Muscle of back (tissue), 13 donors: ENCODE measurements at places on chromosomes 2 and 18.

DNA sequence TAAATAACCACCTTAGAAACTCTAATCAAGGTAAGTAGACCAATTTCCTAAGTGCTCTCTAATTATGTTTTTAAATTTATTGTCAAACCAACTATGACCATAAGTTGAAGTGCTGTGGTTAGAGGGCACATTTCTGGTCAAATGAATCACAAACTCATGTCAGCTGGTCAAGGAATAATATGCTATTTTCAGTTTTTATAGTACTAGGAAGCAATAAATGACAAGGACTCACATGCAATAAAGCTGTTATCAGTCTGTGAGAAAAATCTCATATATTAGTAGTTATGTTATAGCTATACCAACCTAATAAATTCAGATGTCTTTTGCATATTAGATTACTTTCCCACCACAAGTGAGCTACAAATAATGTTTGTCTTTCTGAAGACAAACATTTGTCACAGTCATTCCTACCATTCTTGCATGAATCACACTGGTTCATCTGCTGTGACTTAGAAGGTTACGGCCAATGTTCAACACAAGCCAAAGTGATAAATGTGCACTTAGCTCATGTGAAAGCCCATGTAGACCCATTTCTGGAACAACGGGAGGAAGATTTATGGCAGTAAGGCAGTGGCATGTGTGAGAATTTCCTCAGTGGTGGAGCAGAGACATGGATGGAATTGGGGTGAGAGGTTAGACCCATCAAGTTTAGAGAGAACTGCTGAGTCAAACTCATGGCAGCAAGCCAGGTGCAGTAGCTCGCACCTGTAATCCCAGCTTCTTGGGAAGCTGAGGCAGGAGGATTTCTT is 27.4 kb upstream of the CCNYL1 start:
- no peak for DNase-seq

DNA sequence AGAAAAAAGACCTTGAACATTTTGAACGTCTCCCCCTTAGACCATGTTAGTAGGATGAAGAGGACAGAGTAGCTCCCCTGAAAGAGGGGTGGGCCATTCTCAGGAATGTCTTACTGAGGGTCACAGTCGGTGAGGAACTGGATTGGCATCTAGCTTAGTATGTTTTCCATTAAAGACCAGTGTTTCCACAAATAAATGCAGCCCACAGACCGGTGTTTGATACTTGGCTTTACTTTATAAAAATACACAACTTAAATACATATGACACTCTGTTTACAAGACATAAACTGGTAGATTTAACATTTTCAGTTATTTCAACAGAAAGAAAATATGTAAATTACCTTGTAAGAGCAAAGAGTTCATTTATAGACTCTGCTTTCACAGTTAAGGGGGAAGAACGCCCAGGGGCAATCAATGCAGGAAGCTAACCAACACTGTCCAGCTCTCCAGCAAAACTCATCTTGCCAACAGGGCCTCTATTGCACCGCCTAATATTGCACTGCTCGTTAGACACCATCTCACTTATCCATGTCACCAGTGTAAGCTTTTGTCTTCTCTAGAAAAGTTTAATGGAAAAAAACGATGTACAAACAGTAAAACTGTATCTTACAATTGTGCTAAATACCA is 23.5 kb upstream of the ADCY3 start:
- no peak for DNase-seq

GRCh38 chr2:200377355-200378336 is 71.2 kb downstream of the SPATS2L start:
- no peak for DNase-seq

- DNase-seq, result no peak
Measured at GRCh38 chr2:55045780-55046179, 4.5 kb downstream of the RTN4 start.

- DNase-seq, result peak; percentile 13
Measured at GRCh38 chr2:8193686-8194615, 487.9 kb upstream of the ID2 start.

DNA sequence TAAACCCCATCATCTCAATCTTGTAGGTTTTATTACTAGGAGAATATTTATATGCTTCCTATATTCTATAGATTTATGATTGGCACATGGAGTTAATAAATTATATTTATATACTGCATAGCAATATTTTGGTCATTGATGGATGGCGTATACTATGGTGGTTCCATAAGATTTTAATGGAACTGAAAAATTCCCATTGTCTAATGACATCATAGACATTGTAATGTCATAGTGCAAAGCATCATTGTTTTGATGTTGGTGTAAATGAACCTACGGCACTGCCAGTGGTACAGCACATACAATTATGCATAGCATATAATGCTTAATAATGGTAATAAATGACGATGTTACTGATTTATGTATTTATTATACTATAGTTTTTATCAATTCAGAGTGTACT is 1135.9 kb downstream of the CNTNAP5 start:
- DNase-seq, result no peak

DNA sequence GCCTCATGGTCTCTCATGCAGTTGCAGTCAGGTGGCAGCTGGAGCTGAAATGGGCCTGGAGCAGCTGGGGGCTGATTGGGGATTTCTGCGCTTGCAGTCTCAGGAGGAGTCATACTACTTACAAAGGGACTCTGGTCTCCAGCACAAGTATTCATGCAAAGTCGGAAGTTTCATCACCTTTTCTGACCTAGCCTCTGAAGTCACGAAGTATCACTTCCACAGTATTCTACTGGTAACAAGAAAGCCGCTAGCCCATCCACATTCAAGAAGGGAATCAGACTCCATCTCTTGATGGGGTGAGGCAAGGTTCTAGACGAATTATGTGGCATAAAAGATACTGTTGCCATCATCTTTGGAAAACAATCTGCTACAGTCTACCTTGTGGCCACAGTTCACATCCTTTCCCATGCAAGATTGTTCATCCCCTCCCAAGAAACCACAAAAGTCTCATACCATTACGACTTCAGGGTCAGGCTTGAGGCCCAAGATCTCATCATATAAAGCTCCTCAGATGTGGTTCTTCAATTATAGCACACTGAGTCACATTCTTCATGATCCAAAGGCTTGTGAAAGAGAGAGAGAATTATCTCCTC is 95.3 kb downstream of the SMC6 start:
- no peak for DNase-seq

DNA sequence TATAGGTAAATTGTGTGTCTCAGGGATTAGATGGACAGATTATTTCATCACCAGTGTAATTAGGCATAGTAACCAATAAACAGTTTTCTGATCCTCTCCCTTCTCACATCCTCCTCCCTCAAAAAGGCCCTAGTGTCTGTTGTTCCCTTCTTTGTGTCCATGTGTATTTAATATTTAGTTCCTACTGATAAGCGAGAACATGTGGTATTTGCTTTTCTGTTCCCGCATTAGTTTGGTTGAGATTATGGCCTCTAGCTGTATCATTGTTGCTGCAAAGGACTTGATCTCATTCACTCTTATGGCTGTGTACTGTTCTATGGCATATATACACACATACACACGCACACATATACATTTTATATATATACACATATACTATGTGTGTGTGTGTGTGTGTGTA is 866.2 kb downstream of the CCDC85A start:
- no peak for DNase-seq

GRCh38 chr2:230614913-230615332 is 97.7 kb upstream of the CAB39 start:
- DNase-seq, result no peak

DNA sequence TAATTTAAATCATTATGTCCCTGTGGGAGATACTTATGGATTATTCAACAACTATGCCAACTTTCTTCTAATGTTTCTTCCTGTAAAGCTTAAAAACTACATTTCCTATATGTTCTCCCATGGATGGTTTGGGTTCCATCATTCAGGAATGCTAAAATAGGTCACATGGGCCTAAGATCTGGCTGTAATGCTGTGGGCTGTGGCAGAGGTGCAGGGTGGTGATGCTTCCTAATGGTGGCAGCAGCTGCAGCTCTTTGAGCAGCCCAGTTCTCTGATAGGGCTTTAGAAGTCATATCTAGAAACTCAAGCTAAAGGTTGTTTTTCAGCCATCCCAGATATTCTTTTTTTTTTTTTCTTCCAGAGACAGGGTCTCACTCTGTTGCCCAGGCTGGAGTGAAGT is 266.1 kb downstream of the ZNF385B start:
- DNase-seq, result no peak

DNA sequence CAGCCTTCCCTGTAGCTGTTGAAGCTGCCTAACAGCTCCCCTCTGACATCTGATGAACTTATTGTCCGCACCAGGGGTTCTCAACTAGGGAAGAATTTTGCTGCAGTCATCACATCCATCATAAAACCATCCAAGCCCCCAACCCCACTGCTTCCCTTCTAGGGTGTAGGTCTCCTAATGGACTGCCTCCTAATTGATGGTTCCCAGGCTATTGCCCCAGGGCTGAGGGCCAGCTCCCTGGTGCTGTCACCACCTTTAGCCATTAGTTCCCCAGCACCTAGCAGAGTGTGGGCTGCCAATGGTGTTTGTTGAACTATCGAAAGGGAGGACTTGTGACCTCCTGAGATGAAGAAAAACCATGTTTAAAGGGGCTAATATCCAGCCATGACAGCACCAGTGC is 125.9 kb downstream of the NCKAP5 start:
- no peak for DNase-seq

- no peak for DNase-seq
Measured at GRCh38 chr2:239619369-239619768, 218.5 kb upstream of the HDAC4 start.

GRCh38 chr2:241882091-241882625 is 12.6 kb downstream of the RTP5 start:
- DNase-seq, result peak; percentile 54

DNA sequence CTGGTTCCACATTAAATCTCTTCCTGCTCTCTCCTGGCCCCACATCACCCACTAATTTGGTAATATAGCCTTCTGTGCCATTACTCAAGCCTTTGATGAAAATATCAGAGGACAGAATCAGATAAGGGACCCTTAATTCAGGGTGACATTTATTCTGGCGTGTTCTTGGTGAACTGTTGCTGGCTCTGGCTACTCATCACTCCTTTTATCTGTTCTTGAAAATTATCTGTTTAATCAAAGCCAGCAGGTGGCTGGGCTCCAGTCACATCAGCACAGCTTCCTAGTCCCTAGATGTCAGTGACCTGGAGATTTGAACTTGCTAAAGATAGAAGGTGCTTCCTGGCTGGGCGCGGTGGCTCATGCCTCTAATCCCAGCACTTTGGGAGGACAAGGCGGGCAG is 26.9 kb upstream of the SLC35F6 start:
- DNase-seq, result no peak

GRCh38 chr2:10238396-10238795 is 64.3 kb upstream of the HPCAL1 start:
- no peak for DNase-seq

- DNase-seq, result no peak
Measured at GRCh38 chr2:236309669-236310029, 45.4 kb upstream of the ASB18 start.

GRCh38 chr2:241958818-241959545 is 89.5 kb downstream of the RTP5 start:
- no peak for DNase-seq

DNA sequence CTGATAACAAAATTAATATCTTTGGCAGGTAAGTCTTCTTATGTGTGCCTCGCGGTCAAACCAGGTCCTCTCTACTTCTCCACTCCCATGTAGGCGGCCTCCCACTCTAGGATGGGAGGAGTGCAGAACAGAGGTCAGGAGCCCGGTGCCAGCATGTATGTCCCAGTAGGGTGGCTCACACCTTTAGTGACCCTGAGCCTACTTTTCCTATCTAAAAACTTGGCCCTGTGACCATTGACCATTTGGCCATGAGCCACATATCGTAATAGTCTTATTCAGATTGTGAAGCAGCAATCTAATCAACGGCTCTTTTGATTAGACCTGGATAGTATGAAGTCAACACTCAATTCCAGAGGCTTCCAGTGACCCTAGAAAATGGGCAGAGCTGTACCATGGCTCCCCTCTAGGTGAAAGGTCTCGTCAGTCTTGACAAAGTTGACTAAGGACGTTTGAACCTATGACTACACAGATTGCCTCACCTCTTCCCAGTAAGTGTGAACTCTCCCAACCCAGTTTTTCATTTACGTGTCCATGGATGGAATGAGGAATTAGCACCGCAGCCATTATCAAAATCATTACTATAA is 17.1 kb upstream of the FABP1 start:
- DNase-seq, result no peak

GRCh38 chr2:30453498-30453897 is 6.5 kb downstream of the LCLAT1 start:
- no peak for DNase-seq
